ENCODE measurements at places on chromosomes 1 and 21. TPM values are rescaled to one million over a fixed set of nuclear protein-coding genes. Genes with fewer than 3 reads are reported as not detected.
A peak's percentile ranks its signal among the peaks of the same experiment; 100 is the strongest.

The OSBPL9 gene
- total RNA-seq = 58.7 TPM

The SYPL2 gene
- 0.32 TPM for total RNA-seq

DNA sequence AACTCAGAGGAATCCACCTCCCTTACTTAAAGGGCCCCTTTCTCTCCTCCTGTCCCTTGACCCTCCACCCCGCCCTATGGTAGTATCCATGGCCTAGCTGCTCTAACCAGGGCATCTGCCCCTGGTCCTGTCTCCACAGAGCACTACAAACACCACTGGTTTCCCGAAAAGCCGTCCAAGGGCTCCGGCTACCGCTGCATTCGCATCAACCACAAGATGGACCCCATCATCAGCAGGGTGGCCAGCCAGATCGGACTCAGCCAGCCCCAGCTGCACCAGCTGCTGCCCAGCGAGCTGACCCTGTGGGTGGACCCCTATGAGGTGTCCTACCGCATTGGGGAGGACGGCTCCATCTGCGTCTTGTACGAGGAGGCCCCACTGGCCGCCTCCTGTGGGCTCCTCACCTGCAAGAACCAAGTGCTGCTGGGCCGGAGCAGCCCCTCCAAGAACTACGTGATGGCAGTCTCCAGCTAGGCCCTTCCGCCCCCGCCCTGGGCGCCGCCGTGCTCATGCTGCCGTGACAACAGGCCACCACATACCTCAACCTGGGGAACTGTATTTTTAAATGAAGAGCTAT is 1.7 kb downstream of the BTG2 start:
- peaks cover 25% of the 10 kb centered on the region for H3K4me1 ChIP-seq
- H3K36me3 ChIP-seq = peaks cover 9% of the 10 kb centered on the region
- peak overlapping the region; percentile 70 for H3K4me3 ChIP-seq
- no peak overlapping the region for H3K27ac ChIP-seq

DNA sequence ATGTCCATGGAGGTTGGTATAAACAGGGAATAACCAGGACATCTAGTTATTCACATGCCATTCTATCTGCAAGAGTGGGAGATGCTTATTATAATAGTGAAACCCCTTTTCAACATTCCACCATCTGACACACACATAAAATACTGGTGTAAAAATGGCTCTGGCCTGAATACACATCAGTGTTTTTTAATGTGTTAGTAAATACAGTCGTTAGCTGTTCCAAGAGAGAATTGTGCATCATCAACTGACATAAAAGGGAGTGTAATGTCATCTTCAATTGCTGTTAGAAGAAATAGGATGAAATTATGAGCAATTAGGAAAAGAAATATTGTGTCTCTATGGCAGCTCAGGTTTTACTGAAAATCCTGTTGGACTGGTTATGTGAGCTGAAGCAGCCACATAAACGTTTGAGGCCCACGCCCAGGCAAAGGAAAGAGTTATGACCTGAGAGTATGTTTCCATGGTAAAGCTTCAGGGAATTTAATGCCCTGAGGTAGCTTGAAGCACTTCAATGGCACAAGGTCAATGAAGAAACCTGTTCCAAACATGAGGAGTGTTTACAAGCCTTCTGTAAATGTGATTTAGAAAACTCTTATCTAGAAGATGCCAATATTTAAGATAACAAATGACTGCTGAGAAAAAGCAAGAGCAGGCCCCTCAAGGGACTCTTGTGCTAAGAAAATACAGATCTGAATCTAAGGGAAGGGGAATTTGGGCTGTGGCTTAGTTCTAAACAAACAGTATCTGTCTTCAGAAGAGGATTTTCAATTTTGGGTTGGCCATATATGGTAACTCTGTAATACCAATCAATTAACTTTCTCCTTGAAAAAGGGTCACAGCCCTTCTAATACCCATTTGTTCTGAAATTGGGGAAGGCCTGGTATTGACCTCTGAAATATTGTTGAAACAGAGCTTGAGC is 384.3 kb downstream of the SEC16B start:
- no peak overlapping the region for H3K4me3 ChIP-seq
- no peaks in the 10 kb centered on the region for H3K27me3 ChIP-seq

DNA sequence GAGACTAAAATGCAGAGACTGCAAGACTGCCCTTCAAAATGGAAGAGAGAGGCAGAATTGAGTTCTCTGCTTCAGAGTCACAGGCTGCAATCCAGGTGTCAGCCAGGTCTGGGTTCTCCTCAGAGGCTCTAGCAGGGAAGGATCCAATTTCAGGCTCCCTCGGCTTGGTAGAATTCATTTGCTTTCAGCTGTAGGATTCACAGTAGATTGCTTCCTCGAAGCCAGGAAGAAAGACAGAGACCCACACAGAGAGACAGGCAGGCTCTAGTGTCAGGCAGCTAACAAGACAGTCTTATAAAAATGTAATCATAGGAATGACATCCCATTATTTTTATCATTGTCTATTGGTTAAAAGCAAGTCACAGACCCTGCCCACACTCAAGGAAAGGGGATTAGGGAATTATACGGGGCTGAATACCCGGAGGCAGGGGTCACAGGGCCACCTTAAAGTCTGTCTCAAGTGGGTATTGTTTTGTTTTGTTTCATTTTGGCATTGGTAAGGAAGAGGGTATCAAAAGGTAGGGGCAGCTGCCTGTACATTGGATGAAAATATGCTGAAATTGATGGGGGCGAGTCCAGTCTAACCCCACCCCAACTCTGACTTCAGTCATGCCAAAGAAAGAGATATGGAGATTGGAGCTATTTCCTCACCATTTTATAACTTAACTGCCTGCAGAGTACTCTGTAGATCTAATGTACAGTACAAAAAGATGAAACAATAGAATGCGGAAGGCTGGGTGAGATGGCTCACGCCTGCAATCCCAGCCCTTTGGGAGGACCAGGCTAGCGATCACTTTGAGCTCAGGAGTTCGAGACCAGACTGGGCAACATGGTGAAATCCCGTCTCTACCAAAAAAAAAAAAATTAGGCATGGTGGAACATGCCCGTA is 9.5 kb upstream of the TBCE start:
- H3K4me1 ChIP-seq = no peaks in the 10 kb centered on the region
- no peak overlapping the region for H3K27ac ChIP-seq
- H3K27me3 ChIP-seq = no peaks in the 10 kb centered on the region
- DNase-seq = no peak
- no peaks in the 10 kb centered on the region for H3K36me3 ChIP-seq

DNA sequence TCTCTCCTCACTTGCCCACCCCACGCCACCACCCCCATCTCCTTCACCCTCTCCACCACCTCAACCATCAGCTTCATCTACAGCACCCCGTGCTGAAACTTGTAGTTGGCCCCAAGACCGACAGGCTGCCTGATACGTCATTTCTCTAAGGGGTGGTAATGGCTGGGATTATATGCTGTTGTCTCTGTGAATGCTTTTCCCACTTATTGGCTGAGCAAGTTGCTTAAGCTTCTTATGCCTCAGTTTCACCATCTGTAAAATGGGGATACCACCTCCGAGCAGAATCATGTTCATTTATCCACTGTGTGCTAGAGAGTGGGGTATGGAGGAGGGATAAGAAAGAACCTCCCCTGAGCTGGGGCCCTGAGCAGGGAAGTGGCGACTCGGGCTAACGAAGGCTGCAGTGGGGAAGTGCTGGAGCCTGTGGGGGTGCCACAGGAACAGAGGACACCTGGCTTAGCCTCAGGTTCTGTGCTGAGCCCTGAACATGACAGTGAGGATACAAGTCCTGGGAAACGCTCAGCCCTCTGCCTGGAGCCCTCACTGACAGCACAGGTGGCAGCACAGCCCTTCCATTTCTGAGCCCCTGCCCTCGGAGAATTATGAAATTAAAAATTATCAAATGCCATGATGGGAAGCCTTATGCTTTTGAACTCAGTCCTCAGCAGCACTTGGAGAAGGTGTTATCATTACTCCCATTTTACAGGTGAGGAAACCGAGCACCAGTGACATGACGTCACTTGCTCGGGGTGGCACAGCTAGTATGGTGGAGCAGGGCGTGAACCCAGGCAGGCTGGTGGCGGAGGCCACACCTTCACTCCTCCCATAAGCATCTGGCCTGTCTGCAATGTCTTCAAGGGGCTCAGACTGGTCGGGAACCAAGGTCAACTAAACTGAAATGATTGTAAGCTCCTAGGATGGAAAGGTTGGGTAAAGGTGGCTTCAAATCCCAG is 2.8 kb downstream of the MATN1 start:
- DNase-seq = no peak
- H3K4me1 ChIP-seq = no peaks in the 10 kb centered on the region
- H3K27ac ChIP-seq = no peak overlapping the region
- H3K36me3 ChIP-seq = no peaks in the 10 kb centered on the region
- H3K27me3 ChIP-seq = no peaks in the 10 kb centered on the region

DNA sequence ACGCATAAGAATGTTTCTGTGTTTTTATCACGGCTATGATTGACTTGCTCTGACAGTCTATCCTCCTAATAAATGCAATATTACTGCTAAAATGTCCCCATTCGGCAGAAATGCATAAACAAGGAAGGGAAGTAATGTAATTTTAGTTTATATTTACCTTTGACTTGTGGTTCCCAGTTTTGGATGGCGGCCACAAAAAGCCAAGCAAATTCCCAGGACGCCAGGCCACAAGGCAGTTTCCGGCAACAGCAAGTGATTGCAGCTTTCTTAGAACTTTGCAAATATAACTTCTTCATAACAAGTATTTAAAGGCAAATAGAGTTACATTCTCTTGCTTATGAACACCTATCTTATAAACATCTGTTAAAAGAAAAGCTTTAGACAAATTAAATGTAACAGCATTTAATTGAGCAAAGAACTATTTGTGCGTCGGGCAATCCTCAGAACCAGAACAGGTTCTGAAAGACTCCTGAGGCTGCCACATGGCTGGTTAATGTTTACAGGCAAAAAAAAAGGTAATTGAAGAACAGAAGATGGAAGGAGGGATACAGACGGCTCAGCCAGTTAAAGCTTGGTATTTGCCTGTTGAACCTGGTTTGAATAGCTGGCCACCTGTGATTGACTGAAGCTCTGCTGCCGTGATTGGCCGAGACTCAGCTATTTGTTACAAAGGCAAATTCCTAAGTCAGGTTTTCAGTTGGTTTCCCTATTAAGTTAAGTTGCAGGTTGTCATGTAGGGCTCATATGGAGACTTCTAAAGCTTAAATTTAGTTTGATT is 80.8 kb downstream of the C21orf91 start:
- H3K4me1 ChIP-seq = peaks cover 26% of the 10 kb centered on the region
- H3K27ac ChIP-seq = no peak overlapping the region
- no peak for DNase-seq
- H3K36me3 ChIP-seq = no peaks in the 10 kb centered on the region
- no peaks in the 10 kb centered on the region for H3K27me3 ChIP-seq
- H3K4me3 ChIP-seq = no peak overlapping the region
